ENCODE measurements at places on chromosomes 4 and X.
A peak's percentile ranks its signal among the peaks of the same experiment; 100 is the strongest.

GRCh38 chr4:158825433-158826036 lies 56.7 kb downstream of the FNIP2 start:
- DNase-seq = no peak

DNA sequence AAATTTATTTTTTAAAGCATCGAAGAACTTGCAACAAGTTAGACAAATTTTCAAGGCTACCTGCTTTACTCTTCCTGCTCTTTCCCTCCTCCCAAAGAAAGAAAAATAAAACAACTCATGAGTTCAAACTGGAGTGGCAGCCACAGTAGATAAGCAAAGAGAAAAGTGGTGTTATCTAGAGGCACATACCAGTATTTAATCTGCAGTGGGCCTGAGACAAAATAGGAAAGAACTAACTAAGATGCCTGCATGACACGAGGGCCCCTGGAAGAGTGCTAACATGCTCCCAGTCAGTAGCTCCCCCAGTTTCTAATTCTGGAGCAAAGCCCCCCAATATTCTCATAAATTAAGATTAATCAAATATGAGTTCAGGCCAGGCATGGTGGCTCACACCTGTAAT lies 7.9 kb downstream of the ARL9 start:
- no peak for DNase-seq

DNA sequence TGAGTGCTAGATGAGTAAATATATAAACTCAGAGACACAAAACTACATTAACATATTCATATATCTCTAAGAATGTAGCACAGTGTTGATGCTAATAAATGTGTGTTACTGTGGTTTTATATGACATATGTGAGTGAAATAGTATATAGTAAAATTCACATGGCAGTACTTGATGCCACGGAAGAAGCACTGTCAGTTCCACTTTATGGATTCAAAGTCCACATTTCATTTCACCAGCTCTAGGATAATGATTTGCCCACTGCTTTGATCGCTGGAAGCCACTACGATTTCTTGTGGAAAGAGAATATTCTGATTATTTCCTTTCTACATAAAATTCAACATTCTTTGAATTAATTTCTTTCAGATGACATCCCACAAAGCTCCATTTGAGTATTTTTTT lies 181.2 kb downstream of the GBA3 start:
- DNase-seq = no peak

GRCh38 chr4:31045724-31046318 lies 325.7 kb downstream of the PCDH7 start:
- no peak for DNase-seq

- no peak for DNase-seq
Measured at GRCh38 chrX:33589316-33589715, 378.0 kb upstream of the DMD start.

DNA sequence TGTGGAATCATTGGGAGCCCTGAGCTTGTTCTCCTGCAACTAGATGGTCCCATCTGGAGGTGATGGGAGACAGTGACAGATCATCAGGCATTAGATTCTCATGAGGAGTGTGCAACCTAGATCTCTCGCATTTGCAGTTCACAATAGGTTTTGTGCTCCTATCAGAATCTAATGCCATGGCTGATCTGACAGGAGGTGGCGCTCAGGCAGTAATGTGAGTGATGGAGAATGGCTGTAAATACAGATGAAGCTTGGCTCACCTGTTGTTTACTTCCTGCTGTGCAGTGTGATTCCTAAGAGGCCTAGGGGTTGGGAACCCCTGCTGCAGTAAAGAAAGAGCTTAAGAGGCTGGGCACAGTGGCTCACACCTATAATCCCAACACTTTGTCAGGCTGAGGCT lies 42.2 kb upstream of the PUDP start:
- no peak for DNase-seq

GRCh38 chr4:2354118-2354517 lies 64.3 kb downstream of the ZFYVE28 start:
- peak; percentile 37 for DNase-seq

- no peak for DNase-seq
Measured at GRCh38 chr4:155509555-155509954, 132.8 kb upstream of the MAP9 start.

DNA sequence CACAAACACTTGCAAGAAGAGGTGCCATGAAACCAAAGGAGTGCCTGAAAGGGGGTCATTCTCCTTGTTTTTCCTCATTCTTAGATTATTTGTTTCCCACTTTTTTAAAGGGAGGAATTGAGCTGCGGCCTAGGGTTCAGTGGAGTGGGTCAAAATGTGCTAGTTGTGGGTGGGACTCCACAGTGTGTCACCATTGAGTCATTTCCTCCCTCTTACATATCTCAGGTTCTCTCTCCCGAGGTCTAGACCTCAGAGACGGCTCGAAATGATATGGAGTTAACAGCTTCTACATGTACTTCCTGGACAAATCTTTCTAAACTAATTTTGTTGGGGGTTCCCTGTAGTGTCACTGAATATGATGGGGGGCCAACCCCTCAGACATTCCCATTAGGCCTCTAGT lies 328.4 kb upstream of the SPANXN1 start:
- no peak for DNase-seq

- no peak for DNase-seq
Measured at GRCh38 chr4:140533951-140534480, 10.0 kb downstream of the ELMOD2 start.

DNA sequence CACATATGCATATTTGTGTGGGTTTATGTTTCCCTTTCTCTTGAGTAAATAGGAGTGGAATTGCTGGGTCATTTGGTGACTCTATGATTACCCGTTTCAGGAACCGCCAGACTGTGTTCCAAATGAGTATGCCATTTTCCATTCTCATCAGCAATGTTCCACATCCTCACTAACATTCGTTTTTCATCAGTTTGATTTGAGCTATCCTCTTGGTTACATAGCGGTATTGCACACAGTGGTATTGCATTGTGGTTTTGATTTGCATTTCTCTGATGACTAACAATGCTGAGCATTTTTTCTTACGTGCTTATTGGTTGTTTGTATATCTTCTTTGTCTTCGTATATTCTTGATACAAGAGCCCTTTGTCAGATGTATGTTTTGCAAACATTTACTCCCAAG lies 218.0 kb upstream of the AMOT start:
- DNase-seq = no peak

DNA sequence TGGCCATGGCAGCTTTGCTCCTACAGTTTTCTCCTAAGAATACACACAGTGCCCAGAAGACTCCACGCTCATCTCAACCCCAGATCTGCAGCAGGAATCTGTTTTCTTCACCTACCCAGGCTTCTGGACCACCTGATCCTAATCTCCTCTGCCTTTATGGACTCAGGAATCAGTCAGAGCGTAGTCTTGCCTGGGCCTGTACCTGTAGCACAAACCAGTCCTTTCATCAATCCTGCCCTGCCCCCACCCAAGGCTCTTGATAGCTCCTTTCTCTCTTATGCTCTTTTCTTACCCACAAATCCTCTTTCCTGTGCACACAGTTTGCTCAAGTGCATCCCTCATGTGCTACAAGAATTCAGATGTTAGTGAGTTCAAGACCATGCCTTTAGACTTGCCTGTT lies 89.7 kb downstream of the ZNF718 start:
- no peak for DNase-seq

GRCh38 chr4:160362478-160362877 lies 1259.6 kb downstream of the RAPGEF2 start:
- no peak for DNase-seq

DNA sequence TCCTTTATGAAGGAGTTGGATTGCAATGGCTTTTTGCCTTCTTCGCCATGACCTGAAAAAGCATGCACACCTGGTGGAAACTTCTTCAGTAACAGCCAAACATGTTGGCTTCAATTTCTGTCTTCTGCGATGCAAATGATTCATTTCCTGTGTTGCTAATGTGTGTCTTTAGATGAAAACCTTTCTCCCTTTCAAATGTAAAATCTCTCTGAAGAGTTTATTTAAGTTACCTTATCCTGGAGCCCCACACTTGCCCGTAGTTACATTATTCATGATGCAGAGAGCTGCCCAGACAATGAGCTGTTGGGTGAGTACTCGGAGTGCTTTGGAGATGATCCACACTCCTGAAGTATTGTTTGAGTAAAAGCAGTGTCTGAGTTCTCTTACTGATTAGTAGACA lies 1100.9 kb downstream of the RPA4 start:
- no peak for DNase-seq

GRCh38 chr4:144809056-144809640 lies 163.2 kb downstream of the HHIP start:
- DNase-seq = no peak

GRCh38 chr4:61376301-61376700 lies 176.2 kb downstream of the ADGRL3 start:
- DNase-seq = no peak

- no peak for DNase-seq
Measured at GRCh38 chrX:70168238-70169188, 8.8 kb upstream of the DGAT2L6 start.

DNA sequence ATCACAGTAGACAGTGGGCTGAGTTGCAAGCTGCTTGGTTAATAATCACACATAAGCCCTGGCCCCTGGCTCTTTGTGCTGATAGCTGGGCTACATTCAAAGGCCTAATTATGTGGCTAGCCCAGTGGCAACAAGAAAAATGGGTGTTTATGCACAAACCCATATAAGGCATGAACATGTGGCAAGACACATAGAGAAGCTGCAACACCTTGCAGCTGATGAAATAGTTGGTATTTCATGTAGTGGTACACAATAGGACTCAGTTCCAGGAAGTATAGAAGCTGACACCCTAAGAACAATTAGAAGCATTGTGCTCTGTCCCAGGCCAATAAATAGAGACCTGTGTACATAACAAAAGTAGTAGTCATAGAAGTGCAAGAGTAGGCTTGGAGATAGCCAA lies 14.6 kb upstream of the ZNF630 start:
- no peak for DNase-seq

GRCh38 chrX:109600237-109600651 lies 24.7 kb downstream of the KCNE5 start:
- no peak for DNase-seq

- peak; percentile 87 for DNase-seq
Measured at GRCh38 chrX:119565107-119565663, at the start of gene STEEP1. STEEP1 (minus strand) TSS chrX:119565409; CDS start chrX:119565355, 54 bp downstream.

DNA sequence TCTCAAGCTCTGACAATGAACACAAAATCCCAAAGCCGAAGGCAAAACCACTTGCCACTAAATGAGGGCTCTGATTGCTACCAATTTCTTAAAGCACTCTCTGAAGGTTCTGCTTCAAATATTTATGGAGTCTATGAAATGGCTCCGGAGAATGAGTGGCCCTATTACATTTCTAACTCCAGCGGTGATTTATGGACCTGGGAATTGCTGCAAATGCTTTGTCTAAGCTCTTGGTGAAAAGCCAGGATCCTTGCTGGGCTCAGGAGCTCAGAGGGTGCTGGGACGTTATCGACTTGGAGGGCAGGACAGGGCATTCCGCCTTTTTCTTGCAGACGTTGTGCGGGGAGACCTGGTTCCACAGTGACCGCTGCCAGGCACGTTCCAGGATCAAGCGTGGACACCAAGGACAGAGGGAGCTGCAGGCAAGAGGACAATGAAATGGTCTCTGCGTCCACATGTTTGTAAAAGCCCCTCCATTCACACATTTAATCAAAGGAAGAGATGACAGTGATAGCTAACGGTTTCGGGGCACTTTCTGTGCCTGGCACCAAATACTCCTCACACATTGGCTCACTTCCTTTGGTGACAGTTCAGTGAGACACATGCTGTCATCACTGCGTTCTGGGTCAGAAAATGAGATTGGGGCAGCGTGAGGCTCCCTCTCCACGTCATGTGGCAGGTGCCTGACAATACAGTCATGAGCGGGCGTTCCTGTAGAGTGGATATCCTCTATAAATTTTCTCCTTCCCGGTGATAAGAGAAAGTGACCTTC lies 58.8 kb downstream of the C4orf50 start:
- DNase-seq = no peak

GRCh38 chr4:7880683-7881082 lies 59.0 kb downstream of the AFAP1 start:
- no peak for DNase-seq

GRCh38 chrX:49844611-49845010 lies 15.5 kb downstream of the PAGE4 start:
- no peak for DNase-seq

- DNase-seq = no peak
Measured at GRCh38 chr4:110124711-110125110, 73.7 kb downstream of the ELOVL6 start.

- no peak for DNase-seq
Measured at GRCh38 chr4:76066546-76066945, 8.0 kb upstream of the ART3 start.

DNA sequence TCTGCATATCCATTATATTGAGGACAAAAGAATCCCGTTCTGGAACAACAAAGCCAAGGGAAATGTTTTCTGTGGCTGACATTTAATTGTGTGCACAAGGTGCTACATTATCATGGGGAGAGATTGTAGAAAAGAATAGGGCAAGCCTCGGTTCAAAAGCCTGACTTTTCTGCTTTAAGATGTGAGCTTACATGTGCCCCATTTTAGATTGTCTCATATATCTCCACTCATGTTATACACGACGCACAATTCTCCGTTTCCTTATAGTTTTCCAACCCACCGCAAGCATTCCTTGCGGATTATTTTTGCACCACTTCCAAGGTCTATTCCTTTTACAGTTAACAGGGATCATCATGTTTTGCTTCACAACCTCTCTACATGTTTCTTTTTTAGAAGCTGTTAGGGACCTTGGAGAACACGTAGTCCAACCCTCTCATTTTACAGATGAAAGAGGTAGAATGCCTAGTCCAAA lies 99.6 kb upstream of the MAML3 start:
- DNase-seq = no peak

DNA sequence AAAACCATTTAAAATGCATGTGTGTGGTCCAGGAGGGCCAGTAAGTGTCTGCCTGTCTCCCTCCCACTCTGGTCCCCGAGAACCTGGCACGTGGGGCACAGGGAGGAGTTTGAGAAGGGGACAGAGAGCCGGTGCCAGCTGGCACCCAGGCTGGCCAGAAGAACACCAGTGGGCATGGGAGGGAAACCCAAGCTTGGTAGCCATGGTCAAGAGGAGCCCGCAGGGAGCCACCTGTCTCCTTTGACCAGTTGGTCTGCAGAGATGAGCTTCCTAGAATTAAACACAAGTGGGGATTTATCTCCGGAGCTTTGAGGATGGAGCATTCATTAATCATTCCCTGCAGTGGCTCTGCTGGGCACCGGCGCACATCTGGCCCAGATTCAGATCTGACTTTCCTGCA lies 41.6 kb downstream of the HMX1 start:
- no peak for DNase-seq

GRCh38 chr4:44493924-44494323 lies 45.3 kb upstream of the KCTD8 start:
- no peak for DNase-seq

- no peak for DNase-seq
Measured at GRCh38 chrX:54045563-54046228, 1.4 kb upstream of the PHF8 start.

GRCh38 chr4:110003401-110004187 lies 90.9 kb downstream of the EGF start:
- no peak for DNase-seq

- DNase-seq = no peak
Measured at GRCh38 chrX:426881-427280, 40.2 kb upstream of the PPP2R3B start.

- DNase-seq = peak; percentile 8
Measured at GRCh38 chrX:43333543-43333942, 322.6 kb upstream of the MAOA start.

GRCh38 chrX:124347242-124347641 lies 879 bp downstream of the SH2D1A start:
- DNase-seq = no peak
